ENCODE measurements at places on chromosomes 2 and 18. TPM values are rescaled to one million over a fixed set of nuclear protein-coding genes. Genes with fewer than 3 reads are reported as not detected.

GRCh38 chr2:233818639-233819621 is 35.4 kb downstream of the HJURP start:
- no peak overlapping the region for H3K27ac ChIP-seq
- no peaks in the 10 kb centered on the region for H3K27me3 ChIP-seq
- H3K36me3 ChIP-seq, result no peaks in the 10 kb centered on the region
- H3K4me3 ChIP-seq, result no peak overlapping the region

The RHBDD1 gene
- 31.0 TPM for total RNA-seq

The NT5C1B gene
- not detected for total RNA-seq

The OXER1 gene
- 4.3 TPM for total RNA-seq
